Epithelial cell of esophagus (primary cell): ENCODE measurements at places on chromosomes 1 and 21.
A peak's percentile ranks its signal among the peaks of the same experiment; 100 is the strongest.

GRCh38 chr1:228370941-228371740 is 35.5 kb downstream of the TRIM11 start:
- DNase-seq: no peak

DNA sequence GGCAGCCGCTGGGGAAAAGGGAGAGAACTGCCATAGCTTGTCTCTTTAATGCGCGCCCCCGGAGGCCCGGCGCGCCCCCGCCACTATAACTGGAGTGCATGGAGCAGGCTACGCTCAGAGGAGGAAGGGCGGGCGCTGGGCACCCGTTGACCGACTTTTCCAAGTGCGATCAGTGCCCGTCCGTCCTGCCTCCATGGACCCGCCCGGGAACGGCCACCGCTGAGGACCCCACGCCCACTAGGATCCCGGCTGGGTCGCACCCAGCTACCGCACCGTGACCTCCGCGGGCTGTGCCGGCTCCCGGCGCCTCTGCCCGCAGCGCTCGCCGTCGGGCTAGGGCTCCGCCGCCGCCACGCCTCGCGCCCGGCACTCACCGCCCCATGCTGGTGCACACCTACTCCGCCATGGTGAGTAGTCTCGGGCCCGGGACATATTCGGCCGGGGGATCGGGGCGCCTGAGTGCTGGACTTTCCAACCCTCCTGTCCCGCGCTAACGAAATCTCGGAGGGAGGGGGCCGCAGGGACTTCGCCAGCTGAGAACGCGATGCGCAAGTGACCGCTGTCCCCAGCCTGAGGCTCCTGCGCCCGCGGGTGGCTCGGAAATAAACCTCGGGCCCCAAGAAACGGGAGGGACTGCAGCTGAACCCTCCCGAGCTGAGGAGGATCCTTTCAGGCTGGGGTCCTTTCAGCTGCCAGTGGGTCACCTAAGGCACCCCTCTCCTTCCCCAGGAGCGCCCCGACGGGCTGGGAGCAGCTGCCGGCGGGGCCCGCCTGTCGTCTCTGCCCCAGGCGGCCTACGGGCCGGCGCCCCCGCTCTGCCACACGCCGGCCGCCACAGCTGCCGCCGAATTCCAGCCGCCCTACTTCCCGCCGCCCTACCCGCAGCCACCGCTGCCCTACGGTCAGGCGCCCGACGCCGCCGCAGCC is at the start of gene TFAP2E:
TSS of gene TFAP2E (plus strand) at position 117 of the 927 bp plus-strand sequence. CDS start at position 381, 264 bp downstream.
- peak; percentile 59 for DNase-seq

- no peak for DNase-seq
Observed at GRCh38 chr1:245615001-245615400, 460.2 kb downstream of the KIF26B start.

- DNase-seq: no peak
Observed at GRCh38 chr1:29459620-29459945, 223.3 kb downstream of the PTPRU start.

GRCh38 chr1:7249516-7249915 is 464.3 kb downstream of the CAMTA1 start:
- no peak for DNase-seq

GRCh38 chr1:109156916-109157385 is 43.0 kb downstream of the ELAPOR1 start:
- no peak for DNase-seq

DNA sequence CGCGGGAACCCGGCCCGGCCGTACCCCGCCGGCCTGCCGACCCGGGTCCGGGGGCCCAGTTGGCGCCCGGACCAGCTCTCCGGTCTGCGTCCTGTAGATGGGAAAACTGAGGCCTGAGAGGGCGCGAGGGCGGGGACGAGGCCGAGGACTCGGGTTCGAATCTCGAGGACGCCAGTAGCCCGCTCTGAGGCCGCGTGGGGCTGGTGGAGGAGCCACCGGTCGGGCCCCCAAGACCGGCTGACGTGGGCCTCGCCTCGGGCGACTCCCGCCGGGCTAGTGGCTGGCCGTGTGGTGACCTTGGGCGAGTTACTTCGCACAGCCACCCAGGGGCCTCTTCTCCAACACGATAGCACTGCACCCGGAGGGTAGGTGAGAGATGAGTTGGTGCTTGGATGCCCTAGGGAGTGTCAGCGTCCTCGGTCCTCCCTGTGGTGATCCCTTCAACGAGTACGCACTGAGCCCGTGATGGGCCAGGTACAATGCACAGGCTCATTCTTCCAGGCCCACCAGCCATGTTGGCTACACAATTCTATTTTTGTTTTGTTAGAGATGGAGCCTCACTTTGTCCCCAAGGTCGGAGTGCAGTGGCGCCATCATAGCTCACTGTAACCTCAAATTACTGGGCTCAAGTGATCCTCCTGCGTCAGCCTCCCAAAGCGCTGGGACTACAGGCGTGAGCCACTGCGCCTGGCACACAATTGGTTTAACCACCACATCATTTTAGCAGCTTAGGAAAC is 404 bp upstream of the SCMH1 start:
- DNase-seq: no peak

DNA sequence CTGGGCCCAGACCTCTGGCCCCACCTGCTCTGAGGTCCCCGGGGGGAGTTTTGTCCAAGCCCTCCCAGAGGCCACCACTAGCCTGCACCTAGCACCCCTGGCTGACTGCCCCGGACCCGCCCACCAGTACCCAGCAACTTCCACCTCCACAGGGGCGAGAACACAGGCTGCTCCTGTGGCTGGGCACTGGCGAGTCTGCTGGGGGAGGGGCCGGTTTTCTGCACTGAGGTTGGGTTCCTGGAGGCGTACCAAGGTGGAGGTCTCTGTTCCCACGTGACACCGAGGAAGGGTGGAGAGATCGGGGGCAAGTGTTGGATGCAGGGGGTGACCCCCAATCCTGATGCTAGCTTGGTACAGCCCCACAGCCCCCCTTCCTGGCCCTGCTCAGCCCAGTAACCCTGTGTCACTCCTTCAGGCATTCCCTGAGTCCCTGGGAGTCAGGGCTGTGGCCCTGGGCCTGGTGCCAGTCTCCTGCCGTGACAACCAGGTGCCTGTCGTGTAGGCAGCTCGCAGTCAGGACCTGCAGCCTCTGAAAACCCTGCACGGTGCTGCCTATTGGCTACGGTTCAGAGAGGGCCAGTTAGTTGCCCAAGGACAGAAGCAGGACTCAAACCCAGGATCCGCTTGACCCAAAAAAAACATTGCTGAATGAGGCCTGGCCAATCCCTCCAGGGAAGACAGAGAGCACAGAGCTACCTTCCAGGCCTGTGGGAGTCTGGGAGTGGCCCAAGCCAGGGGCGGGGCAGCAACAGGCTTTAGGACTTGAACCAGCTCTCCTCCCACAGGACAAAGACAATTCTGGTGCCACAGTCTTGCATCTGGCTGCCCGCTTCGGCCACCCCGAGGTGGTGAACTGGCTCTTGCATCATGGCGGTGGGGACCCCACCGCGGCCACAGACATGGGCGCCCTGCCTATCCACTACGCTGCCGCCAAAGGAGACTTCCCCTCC is 3.1 kb downstream of the ESPN start:
- no peak for DNase-seq

DNA sequence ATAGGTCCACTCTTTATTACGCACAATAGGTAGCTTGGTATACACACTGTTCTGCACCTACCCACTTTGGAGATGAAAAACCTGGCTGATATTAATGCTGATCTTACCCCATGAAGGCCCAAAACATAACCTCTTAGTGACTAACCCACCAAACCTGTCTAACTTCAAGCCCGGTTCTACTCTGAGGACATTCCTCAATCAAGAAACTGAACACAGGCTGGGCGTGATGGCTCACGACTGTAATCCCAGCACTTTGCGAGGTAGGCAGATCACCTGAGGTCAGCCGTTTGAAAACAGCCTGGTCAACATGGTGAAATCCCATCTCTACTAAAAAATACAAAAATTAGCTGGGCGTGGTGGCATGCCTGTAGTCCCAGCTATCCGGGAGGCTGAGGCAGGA is 50.5 kb downstream of the EYA3 start:
- DNase-seq: peak; percentile 74

GRCh38 chr1:219041818-219042217 is 131.9 kb upstream of the LYPLAL1 start:
- peak; percentile 1 for DNase-seq

GRCh38 chr1:165014753-165015152 is 341.8 kb downstream of the LMX1A start:
- no peak for DNase-seq

DNA sequence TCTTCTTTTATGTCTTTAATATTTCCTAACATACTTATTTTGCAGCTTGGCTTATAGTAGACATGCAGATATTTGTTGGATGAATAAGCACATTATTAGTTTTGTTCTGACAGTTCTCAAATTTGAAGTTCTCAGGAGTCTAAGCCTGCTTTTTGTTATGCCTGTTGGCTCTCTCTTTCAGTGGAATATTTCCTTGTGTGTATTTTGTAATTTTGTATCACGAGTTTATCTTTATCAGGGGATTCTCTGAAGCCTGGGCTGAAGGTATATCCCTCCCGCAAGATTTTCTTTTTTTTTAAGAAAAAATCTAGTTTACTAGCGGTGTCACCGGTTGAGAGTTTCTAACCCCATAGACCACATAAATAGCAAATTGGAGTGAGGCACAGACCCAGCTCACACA is 105.9 kb downstream of the RGL1 start:
- no peak for DNase-seq

DNA sequence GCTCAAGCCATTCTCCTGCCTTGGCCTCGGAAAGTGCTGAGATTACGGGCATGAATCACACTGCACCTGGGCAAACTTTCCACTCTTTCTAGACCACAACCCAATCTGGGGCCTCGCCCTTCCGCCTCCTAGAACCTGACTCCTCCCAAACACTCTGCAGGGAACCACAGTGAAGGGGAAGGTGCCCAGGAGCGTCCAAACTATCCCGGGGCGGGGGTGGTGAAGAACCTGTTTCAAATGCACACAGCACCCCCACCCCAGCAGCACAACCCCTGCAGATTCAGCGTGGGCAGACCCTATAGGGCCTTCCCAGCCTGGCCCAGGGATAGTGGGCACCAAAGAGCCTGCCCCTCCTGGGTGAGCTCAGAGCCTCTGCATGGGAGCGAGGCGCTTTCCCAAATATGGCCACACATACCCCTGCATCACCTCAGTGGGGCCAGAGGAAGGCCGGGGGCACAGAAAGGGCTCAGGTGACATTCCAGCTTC is 86.9 kb downstream of the STUM start:
- peak; percentile 65 for DNase-seq

DNA sequence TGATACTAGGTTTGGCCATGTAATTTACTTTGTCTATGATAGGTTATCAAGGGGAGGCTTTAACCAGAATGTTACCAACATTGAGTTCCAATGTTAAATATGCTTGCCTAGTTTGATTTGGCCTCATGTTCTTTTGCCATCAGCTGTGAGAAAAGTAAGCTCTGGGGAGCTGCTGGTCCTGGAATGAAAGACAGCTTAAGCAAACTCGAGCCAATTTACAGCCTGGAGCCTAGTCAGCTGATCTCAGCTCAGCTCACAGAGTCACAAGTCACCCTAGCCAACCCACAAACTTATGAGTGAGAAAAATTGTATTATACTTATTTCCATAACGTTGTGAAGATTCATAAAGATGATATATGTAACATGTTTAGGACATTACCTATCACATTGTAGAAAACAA is 426.7 kb downstream of the RWDD3 start:
- DNase-seq: no peak

DNA sequence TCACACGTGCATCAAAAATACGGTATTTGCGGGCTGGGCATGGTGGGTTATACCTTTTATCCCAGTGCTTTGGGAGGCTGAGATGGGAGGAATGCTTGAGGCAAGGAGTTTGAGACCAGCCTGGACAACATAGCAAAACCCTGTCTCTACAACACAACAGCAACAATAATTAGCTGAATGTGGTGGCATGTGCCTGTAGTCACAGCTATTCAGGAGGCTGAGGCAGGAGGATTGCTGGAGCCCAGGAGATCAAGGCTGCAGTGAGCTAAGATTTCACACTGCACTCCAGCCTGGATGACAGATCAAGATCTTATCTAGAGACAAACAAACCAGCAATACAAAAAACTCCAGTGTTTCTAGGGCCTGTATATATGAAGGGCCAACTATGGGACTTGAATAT is 30.6 kb downstream of the PTPRU start:
- no peak for DNase-seq

DNA sequence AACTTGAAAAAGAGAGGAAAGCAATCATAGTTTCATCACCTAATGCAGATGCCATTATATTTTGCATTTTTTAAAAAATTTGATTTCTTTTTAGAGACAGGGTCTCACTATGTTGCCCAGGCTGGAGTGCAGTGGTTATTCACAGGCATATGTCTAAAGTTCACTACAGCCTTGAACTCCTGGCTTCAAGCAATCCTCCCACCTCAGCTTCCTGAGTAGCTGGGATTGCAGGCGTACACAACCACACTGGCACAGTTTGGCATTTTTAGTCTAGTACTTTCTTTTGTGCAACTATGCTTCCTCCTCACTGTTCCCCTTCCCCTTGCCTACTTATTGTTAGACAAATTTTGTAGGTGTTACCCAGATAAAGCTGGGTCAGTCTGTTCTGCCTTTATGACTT is 18.0 kb downstream of the RHOU start:
- DNase-seq: no peak
